ENCODE measurements at places on chromosomes 6 and 20.

DNA sequence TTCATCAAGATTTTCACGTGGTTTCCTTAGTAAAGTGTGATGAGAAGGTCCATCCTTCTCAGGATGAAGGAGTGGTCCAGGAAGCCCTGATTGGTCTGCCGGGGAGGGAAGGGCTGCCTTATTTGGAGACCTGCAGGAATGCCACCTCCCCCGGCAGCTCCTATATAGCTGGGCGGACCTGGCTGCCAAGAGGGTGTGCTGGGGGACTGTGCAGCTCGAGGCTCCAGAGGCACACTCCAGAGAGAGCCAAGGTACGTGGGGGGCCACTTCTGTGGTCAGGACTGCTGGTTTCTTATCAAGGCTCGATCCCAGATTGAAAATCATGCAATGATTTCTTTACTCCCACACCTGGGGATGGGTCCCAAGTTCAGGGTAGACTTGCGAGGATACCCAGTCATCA, at the start of gene PRND:
Gene PRND (plus strand): TSS at position 191 of the 400 bp plus-strand sequence. CDS start 2,643 bp downstream, outside the sequence.
- no peak for DNase-seq

DNA sequence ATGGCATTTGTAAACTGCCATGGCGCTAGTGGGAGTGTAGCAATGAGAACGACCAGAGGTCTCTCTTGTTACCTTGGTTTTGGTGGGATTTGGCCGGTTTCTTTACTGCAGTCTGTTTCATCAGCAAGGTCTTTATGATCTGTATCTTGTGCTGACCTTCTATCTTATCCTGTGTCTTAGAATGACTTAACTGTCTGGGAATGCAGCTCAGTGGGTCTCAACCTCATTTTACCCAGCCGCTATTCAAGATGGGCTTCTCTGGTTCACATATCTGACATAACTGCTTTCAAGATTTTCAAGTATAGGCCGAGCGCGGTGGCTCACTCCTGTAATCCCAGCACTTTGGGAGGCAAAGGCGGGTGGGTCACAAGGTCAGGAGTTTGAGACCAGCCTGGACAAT, 1.9 kb upstream of the SFT2D1 start:
- no peak for DNase-seq

DNA sequence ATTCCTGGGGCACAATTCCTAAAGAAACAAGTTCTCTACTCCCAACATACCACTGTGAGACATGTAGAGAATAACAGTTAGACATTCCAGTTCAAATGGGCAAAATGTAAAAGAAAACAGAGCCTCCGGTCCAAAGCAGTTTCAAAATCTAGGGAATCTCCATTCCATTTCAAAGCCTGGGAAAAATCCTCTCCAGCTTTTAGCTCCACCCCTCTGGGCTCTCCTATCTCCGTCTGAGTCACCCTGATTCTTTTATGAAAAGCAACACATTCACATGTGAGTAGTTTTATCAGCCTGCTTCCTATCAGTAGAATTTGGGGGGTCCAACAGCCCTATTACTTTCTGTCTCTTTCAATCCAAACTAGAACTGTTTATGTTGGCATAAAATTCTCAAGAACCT, 3.7 kb downstream of the CSNK2A1 start:
- peak; percentile 24 for DNase-seq

DNA sequence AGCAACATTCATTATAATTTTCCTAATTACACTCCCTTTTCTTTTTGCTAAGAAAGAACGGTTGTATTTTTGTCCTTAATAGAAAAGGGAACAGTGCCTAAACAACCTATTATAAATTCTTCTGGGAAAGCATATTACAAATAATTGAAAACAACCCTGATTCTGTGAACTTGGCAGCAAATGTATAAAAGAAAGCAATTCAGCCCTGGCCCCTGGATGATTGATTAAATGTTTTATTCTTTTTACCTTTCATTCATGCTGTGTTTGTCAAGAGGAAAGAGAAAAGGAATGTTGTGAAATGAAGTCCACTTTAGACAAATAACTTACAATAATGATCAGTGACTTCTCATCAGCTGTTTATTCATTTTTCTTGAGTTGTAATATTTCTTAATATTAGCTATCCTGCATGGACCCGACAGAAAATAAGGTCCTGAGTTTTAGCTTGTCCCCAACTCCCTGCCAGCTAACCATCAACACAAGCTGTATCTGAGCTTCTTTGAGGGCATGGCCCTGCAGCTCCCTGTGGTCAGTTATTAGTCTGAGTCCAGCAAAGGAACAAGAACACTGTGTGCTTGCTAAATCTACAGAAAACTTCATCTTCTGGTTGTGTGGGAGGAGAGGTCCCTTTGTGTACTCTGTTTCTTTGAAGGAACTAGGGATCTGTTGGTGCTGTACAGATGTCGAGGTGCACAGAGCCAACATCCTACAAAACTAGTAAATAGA, 248.2 kb downstream of the LAMA2 start:
- DNase-seq = no peak

DNA sequence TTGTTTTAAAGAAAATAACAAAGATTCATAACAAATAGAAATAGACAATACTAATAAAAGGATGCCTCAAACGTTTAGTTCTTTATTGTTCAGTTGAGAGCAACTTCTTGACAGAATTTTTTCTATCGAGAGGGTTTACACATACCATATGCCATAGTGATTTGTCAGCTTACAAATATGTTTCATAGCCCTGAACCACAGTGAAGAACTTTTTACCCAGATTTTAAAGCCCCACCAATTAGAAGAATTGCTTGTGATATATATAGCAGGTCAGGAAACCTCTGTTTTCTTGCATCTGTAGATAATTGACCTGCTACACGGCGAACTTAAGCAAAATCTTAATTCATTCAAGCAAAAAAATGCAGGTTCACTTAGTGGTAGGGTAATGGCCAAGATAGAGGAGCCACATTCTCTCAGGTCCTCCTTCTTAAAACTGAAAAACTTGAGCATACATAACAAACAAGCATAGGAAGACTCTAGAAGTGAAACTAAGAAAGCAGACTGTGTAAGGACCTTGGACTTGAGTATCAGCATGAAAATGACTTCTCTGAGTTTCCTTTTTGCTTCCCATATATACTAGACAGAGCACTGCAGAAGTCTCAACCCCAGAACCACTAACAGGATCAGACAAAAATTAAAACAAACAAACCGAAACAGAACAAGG, 39.5 kb downstream of the CRISP1 start:
- no peak for DNase-seq

DNA sequence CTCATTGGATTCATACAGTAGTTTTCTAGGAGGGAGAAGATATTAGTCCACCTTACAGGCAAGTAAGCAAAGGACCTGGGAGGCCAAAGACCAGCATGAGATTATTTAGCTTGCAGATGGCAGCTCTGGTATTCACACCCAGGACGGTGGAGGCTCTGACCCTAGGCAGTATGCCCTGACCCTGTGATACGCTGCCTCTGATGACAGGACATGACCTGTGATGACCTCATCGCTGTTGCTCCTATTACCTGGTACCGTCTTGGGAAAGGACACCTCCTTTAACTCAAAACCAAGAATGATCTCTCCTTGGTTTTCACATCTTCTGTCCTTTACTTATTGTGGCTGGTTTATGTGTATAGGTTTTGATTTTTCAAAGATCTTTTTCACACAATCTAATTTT, 298.6 kb downstream of the CLIC5 start:
- DNase-seq = no peak
